CD8-positive, alpha-beta memory T cell (primary cell): ENCODE measurements at places on chromosomes 5 and 9.

GRCh38 chr9:106324591-106325280 is 538.2 kb upstream of the ZNF462 start:
- DNase-seq = no peak

DNA sequence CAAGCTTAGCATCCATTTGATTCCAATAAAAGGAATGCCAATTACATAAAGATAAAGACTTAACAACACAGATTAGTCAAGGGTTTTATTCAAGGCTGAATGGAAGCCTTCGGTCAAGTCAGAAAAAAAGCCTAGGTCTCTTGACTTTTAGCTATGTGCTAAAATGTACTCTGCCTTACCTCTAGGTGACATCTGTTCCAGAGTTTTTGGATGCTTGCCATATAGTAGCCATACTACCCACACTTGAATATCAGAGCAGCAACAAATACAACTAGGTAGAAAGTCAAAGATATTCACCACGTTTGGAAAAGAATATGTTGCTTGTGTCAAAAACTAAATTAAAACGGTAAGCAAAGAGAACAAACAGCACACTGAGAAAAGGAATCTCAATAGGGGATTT is 484.7 kb downstream of the ELAVL2 start:
- DNase-seq = no peak

- DNase-seq = no peak
Observed at GRCh38 chr5:123868267-123868666, 356.3 kb downstream of the CSNK1G3 start.

DNA sequence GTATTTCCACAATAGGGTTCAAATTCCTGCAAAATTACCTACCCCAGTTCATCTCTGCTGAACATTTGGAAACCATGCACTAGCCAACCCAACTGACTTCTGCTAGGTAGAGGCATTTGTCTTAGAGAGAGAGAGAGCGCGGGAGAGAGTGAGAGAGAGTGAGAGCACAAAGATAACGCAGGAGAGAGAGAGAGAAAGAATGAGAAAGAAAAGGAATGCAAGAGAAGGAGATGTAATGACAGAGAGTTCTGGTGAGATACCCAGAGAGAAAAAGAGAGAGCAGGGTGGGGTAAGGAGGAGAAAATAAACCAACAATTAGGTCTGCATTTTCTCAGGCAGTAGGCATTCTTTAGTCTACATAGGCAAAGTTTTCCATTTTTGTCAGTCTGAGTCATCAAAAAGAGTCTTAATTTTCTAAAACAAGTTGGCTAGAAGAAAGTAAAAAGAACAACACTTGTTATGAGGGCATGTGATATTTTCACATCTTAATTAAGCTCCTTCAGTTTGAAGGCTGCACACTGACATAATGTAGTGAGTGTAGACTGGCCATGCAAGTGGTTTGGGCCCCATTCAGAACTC is 98.2 kb downstream of the MAP1B start:
- no peak for DNase-seq

- DNase-seq = no peak
Observed at GRCh38 chr9:127629468-127630081, 17.5 kb downstream of the STXBP1 start.

GRCh38 chr9:106941916-106942315 is 79.0 kb downstream of the ZNF462 start:
- DNase-seq = no peak

DNA sequence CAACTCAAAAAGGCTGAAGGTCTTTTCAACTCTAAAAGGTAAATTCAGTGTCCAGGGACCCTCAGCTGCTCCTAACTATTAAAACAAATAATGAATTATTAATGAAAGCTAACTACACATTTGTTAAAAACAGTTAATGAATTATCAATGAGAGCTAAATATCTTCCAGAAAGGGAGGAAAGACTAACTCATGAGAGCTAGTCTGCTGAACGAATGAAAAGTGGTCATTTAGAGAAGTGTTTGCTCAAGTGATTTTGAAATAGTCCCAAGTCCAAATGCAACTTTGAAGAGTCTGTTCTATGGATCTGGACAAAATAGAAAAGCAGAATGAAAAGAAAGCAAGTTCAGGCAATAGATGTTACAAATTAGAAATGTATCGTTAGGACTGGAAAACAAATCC is 133.9 kb upstream of the SPEF2 start:
- no peak for DNase-seq

GRCh38 chr9:132500193-132500592 is 82.2 kb upstream of the BARHL1 start:
- no peak for DNase-seq

DNA sequence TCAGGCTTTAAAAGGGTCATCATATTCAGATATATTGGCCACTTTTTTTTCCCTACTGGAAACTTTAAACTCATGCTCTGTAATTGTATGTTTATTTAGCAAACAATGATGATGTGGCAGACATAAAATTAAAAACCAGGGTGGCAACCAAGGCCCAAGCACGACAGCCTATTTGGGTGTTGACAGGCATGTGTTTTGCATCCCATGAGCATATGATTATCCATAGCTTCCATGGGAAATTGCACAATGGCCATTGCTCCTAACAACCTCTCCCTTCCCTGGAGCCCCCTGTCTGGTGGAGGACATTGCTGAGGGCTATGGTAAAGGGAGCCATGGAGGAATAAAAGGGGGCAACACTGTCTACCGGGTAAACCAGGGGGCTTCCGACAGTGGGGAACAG is 134.7 kb downstream of the GAS1 start:
- DNase-seq = no peak

- no peak for DNase-seq
Observed at GRCh38 chr5:170571281-170571731, 67.5 kb downstream of the KCNIP1 start.

- no peak for DNase-seq
Observed at GRCh38 chr5:138533973-138534941, 8.8 kb downstream of the ETF1 start.

GRCh38 chr5:72151169-72151568 is 43.9 kb downstream of the MAP1B start:
- no peak for DNase-seq

- no peak for DNase-seq
Observed at GRCh38 chr5:75620184-75620959, 9.1 kb downstream of the ANKDD1B start.

- no peak for DNase-seq
Observed at GRCh38 chr5:14256026-14256690, 113.0 kb downstream of the TRIO start.

DNA sequence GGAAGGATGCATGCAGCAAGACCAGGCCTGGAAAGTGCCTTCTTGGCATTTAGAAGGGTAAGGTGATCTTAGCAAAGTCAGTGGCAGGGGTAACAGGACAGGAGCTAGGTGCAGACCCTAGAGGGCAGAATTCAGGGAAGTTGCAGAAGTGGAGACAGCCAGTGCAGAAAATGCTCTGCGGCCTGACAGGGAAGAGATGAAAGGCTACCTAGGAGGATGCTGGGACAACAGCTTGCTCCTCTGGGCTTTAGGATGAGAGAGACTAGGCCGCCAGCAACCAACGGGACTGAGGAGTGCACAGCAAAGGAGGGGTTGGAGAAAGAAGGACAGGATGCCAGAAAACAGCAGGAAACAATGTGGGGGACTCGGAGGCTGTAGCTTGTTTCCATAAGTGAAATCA is 219.9 kb downstream of the FSTL4 start:
- no peak for DNase-seq

DNA sequence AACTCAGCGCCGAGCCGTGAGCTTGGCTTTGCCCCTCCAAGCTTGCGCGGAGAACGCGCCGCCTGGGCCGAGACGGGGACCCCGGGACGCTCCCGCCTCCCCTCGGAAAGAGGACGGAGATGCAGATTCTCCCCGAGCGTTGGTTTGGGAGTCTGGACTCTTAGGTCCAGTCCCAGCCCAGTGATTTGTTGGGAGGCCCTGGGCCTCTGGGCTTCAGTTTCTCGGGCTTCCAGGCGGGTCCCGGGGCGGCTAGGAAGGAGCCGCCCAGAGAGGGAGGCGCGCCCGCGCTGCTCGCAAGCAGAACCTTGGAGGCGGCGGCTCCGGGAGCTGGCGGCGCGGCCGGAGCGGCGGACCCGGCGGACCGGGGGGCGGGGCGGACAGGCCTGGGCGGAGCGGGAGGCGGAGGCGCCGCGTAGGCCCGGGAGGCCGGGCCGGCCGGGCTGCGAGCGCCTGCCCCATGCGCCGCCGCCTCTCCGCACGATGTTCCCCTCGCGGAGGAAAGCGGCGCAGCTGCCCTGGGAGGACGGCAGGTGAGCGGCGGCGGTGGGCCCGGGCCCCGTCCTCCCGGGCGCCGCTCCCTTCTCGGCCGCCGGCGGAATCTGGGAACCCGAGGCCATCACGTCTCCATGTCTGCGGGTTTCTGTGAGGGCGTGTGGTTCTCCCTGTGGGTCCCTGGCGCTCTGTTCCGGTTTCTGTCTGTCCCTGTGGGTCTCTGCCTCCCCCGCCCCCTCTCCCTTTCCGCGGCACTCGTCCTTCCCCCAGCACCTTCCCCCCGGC is at the start of gene B4GALT7:
Gene B4GALT7 (plus strand): TSS at position 402 of the 777 bp plus-strand sequence. CDS start 79 bp downstream, at position 481.
- peak; percentile 87 for DNase-seq

- no peak for DNase-seq
Observed at GRCh38 chr9:101567725-101568350, 26.9 kb downstream of the PPP3R2 start.

- DNase-seq = no peak
Observed at GRCh38 chr5:93594591-93595419, 11.8 kb downstream of the NR2F1 start.

- DNase-seq = no peak
Observed at GRCh38 chr5:26942481-26942880, 95.9 kb downstream of the CDH9 start.

GRCh38 chr9:105414947-105415661 is 32.7 kb upstream of the FSD1L start:
- peak; percentile 68 for DNase-seq

DNA sequence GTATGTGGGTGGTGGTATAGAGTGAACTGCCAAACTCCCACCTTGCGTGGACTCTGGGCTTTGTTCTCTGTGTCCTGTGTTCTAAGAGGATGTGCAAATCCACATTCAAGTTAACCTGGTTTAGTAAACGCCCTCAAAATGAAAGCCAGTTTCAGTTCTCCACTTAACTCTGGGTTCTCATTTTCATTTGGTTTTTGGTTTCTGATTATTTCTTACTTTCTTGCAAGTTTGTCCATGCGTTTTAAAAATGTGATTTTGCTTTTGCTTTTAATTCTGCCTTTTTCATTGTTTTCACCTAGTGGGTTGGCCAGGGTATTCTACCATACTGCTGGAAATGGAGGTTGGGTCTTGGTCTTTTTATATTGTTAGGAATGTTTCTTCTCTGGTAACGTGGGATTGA is 38.2 kb downstream of the GALNT10 start:
- DNase-seq = no peak

DNA sequence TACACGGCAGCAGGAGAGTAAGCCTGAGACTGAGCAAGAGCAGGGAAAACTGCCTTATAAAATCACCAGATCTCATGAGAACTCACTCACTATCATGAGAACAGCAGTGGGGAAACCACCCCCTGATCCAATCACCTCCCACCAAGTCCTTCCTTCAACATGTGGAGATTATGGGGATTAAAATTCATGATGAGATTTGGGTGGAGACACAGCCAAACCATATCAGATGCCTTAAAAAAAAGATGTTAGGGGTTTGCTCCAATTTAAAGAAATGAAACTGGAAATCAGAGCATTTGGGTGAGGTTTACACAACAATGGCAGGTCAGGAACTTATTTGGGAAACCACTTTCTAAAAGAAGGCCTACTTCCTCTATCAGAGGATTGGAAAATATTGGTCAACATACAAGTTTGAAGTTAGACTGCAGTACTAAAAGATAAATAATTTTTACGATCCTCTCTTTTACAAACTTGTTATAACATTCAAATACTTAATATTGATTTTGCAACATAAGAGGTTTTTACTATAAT is 105.1 kb downstream of the FBN2 start:
- DNase-seq = no peak
